ENCODE measurements at places on chromosomes 4 and X. TPM values are rescaled to one million over a fixed set of nuclear protein-coding genes. Genes with fewer than 3 reads are reported as not detected.

AFF2 gene
- 6.6 TPM for total RNA-seq

GPRASP1 gene
- total RNA-seq = 11.5 TPM

OCRL gene
- total RNA-seq = 11.4 TPM

SHISA3 gene
- 6.0 TPM for total RNA-seq

GPRIN3 gene
- total RNA-seq = 0.49 TPM
